CD4-positive, alpha-beta T cell treated with Interleukin-6 at 100 ng/mL for 8 hours (primary cell): ENCODE measurements at places on chromosomes 12 and 14.

DNA sequence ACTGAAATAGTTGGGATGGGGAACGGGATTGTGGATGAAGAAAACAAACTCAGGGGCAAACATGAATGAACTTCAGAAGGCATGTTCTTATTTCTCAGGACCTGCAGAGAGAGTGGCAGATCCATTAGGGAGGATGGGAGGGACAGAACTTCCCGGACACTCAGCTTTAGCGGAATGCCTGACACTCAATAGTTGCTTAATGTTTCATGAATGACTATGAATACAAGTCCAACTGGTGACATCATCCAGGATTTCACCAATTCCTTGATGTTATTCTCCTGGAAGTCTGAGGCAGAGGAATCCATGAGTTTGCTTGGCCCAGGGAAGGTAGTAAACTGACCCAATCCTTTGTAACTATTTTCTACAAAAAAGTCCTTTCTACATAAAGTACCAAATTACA lies 37.8 kb upstream of the LRRC10 start:
- no peak for DNase-seq

- DNase-seq = peak; percentile 19
Observed at GRCh38 chr12:57898308-57898970, 42.9 kb upstream of the ATP23 start.

GRCh38 chr14:38941488-38941887 lies 161.5 kb downstream of the SEC23A start:
- no peak for DNase-seq

DNA sequence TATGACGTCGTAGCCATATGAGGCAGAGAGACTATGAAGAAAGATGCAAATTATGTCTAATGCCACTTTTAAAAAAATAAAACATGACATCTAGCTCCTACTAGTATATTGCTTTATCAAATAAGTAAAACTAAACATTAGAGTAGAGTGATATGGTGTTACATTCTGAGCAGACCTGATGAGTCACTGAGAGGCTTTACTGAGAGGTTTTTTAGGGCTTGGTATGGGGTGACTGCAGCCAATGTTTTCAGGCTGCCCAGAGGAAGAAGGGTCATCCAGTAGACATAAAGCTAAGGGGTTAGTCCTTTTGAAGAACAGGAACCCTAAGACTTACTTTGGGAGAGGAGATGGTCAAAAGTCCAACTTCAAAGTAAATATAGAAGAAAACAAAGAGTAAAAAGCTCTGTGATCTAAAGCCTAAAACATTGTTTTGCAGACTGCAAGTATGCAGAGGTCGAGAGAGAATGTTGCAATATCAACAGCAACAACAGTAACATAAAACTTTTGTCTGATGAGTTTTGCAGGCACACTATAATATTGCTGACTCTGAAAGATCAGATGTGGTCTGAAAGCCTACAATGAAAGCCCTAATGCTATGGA lies 774.7 kb downstream of the TMTC2 start:
- no peak for DNase-seq

- DNase-seq = peak; percentile 27
Observed at GRCh38 chr14:68268197-68268596, 448.6 kb downstream of the RAD51B start.

GRCh38 chr12:90321369-90321768 lies 612.7 kb upstream of the ATP2B1 start:
- no peak for DNase-seq

- DNase-seq = no peak
Observed at GRCh38 chr12:12779529-12779928, 5.9 kb upstream of the APOLD1 start.

DNA sequence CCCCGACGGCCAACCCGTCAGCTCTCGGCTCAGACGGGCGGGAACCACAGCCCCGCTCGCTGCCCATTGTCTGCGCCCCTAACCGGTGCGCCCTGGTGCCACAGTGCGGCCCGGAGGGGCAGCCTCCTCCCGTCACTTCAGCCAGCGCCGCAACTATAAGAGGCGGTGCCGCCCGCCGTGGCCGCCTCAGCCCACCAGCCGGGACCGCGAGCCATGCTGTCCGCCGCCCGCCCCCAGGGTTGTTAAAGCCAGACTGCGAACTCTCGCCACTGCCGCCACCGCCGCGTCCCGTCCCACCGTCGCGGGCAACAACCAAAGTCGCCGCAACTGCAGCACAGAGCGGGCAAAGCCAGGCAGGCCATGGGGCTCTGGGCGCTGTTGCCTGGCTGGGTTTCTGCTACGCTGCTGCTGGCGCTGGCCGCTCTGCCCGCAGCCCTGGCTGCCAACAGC lies at the start of gene WNT1:
WNT1 (plus strand) TSS at position 32 of the 450 bp plus-strand sequence; CDS start at position 361, 329 bp downstream.
- no peak for DNase-seq

GRCh38 chr12:53320352-53321195 lies 836 bp downstream of the AAAS start:
- no peak for DNase-seq

DNA sequence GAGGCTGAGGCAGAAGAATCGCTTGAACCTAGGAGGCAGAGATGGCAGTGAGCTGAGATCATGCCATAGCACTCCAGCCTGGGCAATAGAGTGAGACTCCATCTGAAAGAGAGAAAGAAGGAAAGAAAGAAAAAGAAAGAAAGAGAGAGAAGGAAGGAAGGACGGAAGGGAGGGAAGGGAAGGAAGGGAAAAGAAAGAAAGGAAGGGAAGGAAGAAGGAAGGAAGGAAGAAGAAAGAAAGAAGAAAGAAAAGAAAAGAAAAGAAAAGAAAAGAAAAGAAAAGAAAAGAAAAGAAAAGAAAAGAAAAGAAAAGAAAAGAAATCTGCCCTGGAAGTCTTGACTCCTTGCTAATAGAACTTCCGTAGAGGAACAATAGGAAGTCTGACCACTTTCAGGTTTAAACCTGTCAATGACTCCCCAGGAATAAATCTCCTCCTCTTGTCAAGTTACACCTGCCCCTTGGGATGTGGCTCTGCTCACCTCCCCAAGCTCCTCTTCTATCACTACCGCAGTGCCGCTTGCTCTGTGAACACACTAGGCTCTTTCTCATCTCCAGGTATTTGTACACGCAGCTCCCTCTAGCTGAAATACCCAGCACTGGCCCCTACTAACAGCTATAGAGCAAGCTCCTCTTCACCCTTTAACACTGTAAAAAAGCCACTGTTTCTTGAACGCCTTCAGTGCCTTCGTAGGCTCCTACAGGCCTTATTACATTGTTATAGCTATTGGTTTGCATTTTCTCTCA lies 773.1 kb upstream of the TBX3 start:
- no peak for DNase-seq

DNA sequence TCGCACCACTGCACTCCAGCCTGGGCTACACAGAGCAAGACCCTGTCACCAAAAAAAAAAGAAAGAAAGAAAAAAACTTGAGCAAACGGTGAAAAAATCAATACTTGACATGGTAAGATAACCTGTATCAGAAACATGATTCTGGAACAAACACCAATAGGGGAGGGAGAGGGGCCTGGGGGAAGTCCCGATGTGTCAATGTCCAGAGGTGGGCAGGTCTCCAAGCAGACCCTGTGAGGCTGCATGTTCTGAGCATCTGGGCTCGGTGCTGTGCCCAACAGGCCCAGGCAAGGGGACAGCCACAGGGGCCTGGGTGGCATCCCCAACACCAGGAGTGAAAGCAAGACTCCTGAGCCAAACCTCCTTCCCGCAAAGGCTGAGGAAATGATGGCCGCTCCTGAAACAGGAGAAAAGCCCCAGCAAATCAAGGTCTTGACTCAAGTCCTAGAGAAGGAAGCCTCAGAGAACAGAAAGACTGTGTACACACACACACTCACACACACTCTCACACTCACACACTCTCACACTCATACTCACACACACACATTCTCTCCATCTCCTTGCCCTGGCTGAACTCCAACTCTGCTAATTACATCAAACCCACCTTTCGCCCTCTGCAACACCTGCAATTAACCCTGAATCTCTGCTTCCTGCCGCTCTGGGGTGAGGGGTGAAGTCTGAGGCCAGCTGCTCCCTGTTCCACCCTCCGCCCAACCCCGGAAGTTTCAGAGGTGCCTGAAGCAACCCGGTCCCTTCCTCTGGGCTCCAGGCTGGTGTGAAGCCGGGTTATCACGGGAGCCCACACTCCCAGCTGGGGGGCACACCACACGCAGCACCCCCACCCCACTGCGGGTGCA lies 20.4 kb downstream of the CCDC88C start:
- DNase-seq = peak; percentile 67

GRCh38 chr12:26746121-26746714 lies 86.8 kb downstream of the ITPR2 start:
- no peak for DNase-seq

DNA sequence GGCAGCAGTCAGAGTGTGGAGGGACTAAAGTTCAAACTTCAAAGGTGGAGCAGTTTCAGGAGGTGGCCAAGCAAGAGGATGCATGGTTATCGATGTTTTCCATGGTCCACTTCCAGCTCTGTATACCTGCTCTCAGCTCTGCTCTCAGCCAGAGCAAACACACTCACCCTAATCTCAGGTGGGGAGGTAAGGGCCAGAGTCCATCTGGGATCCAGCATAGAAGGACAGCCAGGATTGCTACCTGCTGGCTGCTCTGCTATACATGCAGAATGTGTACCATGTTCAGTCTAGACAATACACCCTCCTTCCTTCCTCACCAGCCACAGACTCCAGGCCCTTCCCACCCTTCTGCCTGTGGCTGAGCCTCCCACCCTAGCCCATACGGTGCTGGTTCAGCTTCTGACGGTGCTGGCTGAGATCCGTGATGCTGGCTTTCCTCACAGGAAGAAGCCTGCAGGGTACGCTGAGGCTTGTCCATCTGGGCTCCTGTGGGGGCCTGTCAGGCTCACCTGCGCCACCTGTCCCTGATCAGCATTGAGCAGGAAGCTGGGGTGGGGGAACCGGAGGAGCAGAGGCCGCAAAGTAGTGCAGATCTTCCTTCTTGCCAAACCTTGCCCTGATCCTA lies 2.4 kb downstream of the CBLN3 start:
- DNase-seq = peak; percentile 42

- DNase-seq = no peak
Observed at GRCh38 chr14:63972323-63972932, 119.6 kb downstream of the SYNE2 start.

DNA sequence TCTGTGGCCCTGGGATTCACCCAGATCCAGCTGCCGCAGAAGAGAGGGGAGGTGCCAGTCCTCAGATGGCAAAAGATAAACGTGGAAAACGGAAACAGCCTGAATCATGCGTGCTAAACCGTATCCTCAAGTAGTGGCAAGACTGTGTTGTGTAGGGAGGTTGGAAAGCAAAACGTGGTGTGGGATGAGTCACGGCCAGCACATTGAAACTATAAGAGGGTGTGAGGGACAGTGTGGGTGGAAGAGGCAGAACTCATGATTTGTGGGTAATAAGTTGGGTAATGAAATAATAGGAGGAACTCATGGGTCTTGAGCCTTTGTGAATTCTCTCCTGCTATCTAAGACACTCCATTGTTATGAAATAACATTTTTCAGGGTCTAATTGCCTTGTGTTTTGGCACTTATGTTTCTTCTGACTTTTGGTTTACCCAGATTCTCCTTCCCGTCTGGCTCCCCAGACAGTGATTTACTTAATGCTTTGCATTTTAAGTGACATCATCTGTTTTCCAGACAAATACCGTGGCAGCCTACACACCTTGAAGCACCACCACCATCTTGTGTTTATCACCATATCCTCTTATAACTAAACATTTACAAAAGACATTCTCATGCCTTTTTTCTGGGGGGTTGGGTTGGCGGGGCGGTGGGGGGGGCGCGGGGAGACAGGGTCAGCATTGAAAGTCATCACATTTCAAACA lies 62.3 kb upstream of the PTCSC3 start:
- no peak for DNase-seq

DNA sequence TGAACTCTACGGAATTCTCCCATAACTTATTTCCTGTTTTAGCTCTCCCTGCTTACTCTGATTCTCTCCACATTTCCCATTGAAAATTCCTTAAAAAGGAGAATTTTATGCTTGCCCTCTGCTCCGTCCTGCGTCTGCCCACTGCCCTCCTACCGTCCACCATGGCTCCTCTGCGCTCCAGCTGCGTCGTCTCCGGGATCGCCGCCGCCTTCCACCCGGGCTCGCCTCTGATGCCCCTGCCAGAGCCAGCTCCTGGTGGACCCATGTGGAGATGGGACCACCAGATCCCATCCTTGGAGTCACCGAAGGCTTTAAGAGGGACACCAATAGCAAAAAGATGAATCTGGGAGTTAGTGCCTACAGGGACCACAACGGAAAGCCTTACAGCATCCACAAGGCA lies 92.7 kb downstream of the LMO3 start:
- DNase-seq = no peak

DNA sequence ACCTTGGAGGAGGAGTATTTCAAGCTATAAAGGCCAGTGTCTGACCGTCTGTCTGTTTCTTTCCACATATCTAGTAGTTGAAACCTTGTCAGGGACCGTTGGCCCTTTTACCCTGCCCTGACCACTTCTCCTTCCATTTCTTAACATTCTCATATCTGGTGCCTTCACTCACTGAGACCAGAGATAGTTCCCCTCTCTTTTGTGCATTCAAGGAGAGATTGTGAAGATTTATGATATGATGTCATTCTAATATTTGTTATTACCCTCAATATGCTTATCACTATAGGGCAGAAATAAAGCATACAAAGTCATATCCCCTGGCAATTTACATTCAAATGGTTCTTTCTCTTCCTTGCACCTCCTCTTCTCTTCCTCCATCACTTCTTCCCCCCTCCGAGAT lies 83.3 kb downstream of the PLXNC1 start:
- DNase-seq = no peak

DNA sequence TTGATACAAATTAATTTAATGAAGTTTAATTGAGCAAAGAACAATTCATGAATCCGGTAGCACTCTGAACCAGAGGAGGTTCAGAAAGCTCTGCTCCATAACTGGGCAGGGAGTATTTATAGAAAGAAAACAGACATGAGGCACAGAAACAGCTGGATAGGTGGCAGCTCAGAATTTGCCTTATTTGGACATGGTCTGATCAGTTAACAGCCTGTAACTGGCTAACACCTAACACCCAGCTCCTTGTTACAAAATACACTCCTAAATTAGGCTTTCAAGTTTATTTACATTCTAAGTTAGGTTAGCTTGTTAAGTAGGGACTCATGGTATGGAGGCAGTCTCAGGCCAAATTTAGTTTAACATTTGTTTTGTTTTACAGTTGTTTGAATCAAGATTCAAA lies 67.8 kb upstream of the TMCC3 start:
- no peak for DNase-seq

DNA sequence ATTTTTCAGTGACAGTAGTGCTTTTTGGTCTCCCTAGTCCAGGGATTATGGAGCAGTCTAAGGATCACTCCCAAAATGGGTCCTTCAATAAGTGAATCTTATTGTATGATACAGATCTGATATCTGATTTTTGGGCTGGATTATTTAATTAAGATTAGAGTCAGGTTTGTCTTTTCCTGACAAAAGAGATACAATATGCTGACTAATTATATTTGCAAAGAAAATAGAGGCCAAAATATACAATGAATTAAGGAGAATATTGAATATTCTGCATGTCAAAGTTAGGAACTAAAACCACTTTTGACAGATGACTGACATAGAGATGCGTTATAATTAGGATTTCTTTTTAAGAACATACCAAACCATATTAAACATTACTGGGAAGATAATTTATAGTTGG lies 175.2 kb downstream of the FOXG1 start:
- DNase-seq = no peak

DNA sequence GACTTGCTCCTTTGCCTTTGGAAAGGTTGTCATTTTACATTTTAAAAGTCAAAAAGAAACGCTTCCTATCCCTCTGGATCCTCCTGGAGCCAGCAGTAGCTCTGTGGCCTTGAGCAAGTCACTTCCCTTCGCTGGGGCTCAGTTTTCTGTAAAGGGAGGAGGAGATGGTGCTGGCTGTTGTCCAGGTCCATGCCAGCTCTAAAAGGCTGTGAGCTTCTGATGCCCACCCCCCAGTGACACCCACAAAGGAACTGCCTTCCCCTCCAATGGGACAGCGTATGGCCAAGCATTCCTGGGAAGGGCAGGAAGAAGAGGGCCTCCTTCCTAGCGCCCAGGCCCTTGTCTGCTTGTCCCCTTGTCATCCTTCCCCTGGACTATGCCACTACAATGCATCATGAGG lies 81.5 kb downstream of the NTF3 start:
- no peak for DNase-seq
